Bone marrow (tissue), 2 donors: ENCODE measurements at places on chromosomes 1 and 21.

DNA sequence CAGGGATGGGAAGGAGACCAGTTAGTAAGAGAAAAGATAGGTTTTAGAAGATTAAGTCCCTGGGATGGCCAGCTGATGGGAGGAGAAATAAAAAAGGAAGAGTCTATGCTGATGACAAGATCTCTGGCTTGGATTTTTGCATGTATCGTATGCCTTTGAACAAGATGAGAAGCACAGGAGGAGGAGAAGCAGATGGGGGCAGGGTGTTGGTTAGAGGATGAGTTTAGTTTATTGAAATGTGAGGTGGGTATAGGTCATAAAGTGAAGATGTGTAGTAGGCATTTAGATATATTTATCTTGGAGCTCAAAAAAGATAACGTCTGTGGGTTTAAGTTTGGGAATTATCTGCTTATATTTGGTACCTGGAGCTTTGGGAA is 1.4 kb downstream of the TIPRL start:
- no peak for DNase-seq

- DNase-seq = no peak
Measured at GRCh38 chr1:92444351-92444750, 42.4 kb downstream of the GFI1 start.

GRCh38 chr1:150578272-150579109 is 919 bp downstream of the MCL1 start:
- DNase-seq = peak; percentile 84

DNA sequence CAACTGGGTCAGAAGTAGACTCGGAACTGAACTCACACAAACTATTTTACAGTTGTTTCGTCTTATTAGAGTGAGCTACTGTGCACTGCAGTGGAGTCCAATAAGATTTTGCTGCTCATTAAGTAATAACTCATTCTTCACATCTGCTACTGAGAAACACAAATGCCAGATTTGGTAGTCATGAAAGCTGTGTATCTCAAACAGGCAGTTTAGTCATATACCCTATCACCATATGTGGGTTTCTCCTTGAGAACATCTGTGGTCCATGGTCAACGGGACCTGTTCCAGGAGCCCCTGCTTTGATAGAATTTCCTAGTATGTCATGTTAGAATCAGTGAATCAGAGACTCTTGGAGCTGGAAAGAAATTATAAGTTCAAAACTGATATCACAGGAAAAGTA is 60.4 kb downstream of the ALG14 start:
- DNase-seq = no peak

DNA sequence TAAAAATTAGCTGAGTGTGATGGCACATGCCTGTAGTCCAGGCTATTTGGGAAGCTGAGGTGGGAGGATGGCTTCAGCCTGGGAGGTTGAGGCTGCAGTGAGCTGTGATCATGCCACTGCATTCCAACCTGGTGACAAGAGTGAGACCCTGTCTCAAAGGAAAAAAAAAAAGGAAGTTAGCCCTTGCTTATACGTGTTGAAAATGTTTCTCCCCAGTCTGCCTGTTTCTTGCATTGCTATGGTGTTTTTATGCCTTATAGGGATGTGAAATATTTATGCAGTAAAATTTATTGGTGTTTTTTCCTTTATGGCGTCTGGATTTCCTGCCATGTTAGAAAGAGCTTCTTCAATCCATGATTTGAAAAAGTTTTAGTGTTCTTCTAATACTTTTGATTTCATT is 3.6 kb upstream of the RERE start:
- DNase-seq = no peak

GRCh38 chr1:70887936-70888335 is 159.7 kb downstream of the PTGER3 start:
- no peak for DNase-seq

- no peak for DNase-seq
Measured at GRCh38 chr1:205261946-205262691, 34.4 kb downstream of the TMCC2 start.

DNA sequence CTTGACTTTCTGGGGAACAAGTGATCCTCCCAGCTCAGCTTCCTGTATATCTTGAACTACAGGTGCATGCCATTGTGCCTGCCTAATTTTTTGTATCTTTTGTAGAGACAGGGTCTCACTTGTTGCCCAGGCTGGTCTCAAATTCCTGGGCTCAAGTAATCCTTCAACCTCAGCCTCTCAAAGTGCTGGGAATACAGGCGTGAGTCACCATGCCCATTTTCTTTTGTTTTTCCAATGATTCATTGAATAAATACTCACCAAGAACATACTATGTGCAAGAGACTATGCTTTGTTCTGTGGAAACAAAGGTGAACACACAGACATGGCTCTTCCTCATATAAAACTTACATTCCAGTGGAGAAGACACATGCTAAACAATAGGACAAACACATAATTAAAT is 407.8 kb upstream of the DAB1 start:
- no peak for DNase-seq

- no peak for DNase-seq
Measured at GRCh38 chr1:50452700-50453099, 29.5 kb upstream of the DMRTA2 start.

DNA sequence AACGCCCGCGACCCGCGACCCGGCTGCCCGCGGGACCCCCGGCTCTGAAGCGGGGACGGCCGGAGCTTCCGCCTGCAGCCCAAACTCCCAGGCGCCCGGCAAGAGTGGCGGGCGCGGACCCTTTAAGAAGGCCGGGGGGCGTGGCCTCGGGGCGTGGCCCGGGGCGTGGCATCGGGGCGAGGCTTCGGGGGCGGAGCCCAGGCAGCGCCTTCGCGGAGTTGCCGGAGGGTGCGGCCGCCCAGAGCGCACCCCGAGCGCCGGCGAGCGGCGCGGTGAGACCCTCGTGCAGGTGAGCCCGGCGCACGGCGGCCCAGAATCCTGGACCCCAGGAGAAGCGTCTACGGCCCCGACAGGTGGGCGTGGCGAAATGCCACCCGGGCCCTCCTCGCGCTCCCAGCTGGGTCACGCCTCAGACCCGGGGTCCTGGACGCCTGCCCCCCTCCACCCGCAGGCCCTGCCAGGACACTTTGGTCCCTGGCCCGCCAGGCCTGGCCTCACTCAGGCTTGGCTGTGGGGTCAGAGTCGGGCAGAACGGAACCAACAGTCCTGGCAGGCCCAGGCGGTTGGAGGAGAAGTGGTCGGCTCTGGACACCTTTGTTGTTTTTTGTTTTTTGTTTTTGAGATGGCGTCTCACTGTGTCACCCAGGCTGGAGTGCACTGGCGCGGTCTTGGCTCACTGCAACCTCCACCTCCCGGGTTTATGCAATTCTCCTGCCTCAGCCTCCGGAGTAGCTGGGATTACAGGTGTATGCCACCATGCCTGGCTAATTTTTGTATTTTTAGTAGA is 14.4 kb downstream of the RNF223 start:
- peak; percentile 38 for DNase-seq

- DNase-seq = no peak
Measured at GRCh38 chr21:15631342-15631741, 98.4 kb upstream of the USP25 start.

GRCh38 chr21:46625759-46626158 is 9.7 kb upstream of the PRMT2 start:
- no peak for DNase-seq

GRCh38 chr1:211258310-211258755 is 833 bp upstream of the RCOR3 start:
- DNase-seq = peak; percentile 63

- no peak for DNase-seq
Measured at GRCh38 chr1:155940993-155941844, at the start of gene RXFP4. Gene RXFP4 (plus strand): TSS chr1:155941638. CDS start chr1:155941710, 72 bp downstream.

DNA sequence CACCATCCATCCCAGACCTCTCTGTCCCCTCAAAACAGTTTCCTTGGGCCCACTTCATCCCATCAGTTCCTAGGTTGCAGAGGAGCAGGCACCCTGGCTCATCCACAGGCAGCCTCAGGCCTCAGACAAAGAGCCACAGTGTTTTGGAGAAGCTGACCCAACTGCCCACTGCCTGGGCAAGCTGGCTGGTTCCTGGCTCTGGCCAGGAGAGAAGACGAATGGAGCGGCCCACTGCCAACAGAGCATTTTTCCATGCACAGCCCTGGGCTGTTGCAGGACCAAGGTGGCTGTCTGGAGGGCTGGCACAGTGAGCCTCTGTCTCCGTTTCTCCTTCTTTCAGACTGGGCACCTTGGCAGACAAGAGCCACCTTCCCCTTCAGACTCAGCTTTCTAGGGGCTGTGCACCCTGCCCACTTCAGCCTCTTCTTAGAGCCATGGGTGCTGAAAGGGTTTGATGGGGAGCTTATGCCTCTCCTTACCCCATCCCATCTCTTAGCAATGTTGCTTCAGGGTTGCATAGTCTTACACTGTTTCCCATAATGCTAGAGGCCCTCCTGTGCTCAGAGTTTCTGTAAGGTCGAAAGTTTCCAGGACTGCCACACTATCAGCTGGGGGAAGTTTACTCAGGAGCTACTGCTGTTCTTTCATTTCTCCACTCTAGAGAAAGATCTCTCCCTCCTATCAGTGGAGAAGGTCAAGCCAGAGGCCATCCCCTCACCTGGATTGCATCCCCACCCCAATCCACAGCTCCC is 973 bp downstream of the FMOD start:
- no peak for DNase-seq

DNA sequence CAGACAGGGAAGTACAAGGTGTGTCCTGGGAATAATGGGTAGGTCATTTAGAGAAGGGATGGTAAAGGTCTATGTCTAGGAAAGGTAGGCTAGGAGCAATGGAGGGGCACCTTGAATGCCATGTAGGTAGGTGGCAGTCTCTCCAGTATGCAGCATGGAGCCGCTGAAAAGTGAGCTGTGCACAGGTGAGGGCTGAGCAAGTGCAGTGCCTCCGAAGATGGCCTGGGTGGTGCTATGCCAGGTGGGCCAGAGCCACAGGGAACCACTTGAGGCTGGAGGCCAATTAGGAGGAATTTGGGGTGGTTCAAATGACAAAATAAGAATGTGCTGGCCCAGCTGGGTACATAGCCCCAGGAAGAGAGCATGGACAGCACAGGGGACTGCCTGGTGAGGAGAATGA is 25.0 kb downstream of the RNU5D-1 start:
- no peak for DNase-seq

DNA sequence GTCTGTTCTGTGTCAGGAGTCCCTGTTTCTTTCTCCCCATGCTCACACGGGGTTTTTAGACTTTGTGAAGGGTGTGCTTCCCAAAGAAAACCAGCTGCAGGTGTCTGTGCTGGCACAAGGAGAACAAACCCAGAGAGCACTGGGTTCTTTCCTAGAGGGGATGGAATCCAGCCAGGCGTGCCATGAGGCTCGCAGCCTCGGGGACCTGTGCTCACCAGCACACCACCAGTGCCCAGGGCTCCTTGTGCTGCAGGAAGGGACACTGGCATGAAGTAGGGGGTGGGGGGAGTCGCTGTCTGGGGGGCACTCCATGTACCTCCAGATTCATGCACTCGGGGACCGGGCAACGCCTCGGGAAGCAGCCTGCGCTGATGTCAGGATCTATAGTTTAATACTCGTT is 57.9 kb downstream of the AGPAT3 start:
- no peak for DNase-seq

- no peak for DNase-seq
Measured at GRCh38 chr1:44848456-44849181, 5.6 kb upstream of the PTCH2 start.

- DNase-seq = no peak
Measured at GRCh38 chr1:14371771-14372497, 226.6 kb upstream of the KAZN start.

DNA sequence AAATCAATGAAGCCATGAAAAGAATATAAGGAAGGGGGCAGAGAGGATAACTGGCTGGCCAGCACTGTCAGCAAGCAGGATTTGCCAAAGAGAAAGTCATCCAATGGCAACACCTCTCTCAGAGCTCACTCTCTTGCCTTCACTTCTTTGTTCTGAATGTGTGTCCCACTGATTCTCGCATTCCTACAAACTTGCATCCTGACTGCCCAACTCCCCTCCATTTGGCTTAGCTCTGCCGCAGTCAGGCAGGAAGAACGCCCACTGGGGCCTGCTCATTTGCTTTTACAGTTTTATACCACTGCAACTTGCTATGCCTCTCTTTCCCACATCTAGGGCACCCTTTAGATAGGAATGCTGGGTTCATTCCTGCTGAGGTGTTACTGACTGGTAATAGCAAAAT is 364.2 kb upstream of the ST6GALNAC5 start:
- no peak for DNase-seq

DNA sequence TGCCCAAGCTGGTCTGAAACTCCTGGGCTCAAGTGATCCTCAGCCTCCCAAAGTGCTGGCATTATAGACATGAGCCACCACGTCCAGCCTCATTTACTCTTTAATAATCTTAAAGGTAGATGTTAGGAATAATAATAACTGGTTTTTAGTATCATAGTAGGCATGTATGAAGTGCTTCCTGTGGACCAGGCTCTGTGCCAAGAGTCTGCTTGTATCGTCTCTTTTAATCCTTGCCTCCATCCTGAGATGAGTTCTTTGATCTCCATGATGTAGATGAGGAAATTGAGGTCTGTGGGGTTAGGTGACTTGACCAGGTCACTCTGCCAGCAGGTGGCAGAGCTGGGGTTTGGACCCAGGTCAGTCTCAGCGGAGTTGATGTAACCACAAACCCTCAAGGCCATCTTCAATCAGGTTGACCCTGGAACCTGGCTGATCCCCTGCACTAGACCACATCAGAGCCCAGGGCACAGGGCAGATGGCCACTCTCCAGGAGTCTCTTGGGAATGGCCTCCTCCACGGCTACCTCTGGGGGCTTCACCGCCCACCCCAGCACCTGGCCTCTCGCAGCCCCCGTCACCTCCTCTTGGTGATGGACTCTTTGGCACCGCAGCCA is 11.3 kb downstream of the EFHD2 start:
- DNase-seq = no peak

DNA sequence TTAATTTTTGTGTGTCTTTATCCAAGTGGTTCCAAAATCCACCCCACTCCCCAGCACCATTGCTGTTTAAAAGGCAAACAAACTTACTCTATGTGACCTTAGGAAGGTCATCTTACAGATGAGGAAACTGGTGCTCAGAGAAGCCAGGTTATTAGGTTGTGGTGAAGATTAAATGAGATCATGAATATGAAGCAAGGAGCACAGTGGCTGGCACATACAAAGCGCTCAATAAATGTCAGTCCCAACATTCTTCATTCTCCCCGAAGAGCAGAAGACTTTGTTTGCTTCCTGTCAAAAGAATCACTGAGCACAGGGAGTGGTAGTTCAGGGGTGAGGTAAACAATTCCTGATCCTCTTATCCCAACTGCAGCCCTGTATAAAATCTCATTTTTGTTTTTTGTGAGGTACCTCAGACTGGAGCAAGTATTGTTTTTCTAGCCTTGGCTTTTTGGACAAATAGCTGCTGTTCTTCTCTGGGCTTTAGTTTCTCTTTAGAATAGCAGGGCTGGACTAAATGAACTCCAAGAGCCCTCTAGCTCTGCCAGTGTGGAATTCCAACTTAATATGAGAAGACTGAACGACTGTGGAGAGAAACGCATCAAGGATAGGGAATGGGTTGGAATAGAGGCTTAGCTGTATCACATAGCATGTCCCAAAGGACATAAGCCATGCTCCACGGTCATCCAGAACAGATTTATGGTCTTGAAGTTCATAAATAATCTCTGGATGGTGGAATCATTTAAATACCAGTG is 455.3 kb upstream of the USP24 start:
- DNase-seq = no peak

- DNase-seq = no peak
Measured at GRCh38 chr1:162458236-162458635, 39.4 kb upstream of the UHMK1 start.
